Stimulated activated CD8-positive, alpha-beta memory T cell treated with anti-CD3 and anti-CD28 coated beads, Interleukin-7, amount 100 ng/mL, for 1 hour (primary cell): ENCODE measurements at places on chromosomes 4 and X.

DNA sequence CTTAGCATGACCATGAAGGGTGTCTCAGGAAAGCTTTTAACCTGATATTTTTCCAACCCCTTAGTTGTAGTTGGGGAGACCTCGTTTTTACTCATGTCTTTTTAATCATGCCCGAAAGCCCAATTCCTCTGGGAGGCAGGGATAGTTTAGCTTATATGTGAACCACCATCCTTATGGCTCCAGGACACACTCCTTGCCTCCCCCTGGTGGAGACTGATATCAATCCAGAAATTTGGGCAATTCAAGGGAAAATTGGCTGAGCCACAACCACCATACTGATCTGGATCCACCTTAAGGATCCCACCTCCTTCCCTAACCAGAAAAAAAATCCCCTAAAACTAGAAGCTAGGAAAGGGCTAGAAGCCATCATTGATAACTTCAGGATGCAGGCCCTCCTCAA, 13.4 kb upstream of the COL25A1 start:
- DNase-seq: no peak

DNA sequence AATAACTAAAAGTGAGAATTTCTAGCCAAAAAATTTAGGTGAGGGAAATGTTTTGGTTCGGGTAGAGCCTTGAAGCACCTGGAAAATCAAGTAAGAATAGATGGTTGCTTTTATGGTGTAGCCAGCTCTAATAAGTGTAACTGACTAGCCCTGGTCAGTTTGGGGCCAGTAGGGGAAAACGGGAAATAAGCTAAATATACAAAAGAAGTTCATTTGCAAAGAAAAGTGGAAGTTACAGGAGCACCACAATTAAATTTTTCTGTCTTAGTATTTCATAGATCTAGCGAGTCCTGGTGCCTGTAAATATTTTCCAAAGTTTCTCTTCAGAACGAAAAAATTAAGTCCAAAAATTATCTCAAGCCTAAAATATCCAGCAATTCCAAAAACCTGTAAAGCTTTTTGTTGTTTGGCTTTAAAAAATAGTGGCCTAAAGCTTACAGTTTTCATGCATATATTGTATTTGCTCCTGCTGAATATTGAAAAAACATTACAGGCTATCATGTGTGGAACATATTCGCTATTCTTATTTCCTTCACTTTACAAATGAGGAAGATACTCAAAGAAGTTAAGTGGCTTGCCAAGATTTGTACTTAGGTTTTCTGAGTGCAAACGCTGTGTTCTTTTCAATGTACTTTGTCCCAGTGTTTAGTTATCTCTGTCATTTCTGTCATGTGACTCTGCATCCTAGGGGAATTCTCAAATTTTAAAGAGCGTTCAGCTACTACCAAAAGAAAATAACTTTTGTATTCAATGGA, 7.3 kb upstream of the PTPN13 start:
- DNase-seq: no peak

DNA sequence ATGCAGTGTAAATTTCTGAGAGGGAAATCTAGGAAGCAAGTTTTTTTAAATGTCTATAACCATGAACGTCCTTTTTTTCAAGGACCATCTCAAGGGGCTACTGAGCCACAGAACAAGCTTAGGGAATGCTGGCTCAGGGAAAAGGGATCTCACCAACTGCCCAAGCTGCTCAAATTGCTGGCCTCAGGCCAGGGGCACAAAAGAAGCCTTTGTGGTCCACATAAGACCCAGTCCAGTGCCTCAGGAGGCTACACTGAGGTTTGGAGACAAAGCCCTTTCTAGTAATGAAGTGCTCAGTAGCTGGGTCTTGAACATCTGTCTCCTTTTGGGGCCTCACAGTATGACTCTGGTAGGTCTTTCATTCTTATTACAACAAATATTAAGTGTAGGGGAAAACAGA, 305.5 kb downstream of the RAB28 start:
- DNase-seq: no peak

DNA sequence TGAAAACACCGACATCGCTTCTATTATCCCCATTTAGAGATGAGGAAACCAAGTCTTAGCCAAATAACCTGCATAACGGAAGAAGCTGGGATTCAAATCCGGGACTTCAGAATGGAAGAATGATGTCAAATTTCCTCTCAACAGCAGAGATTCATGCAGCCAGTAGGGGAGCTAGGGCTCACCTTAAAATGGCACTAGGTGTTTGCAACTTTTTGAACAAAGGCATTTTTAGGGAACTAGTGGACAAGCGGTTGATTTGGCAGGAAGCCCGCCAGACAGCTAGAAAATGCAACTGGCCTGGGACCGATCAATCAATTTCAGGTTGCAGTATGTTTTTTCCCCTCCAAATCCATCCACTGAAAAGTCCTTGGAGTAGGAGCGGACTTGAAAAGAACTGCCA, 224.2 kb downstream of the PTTG2 start:
- DNase-seq: no peak

DNA sequence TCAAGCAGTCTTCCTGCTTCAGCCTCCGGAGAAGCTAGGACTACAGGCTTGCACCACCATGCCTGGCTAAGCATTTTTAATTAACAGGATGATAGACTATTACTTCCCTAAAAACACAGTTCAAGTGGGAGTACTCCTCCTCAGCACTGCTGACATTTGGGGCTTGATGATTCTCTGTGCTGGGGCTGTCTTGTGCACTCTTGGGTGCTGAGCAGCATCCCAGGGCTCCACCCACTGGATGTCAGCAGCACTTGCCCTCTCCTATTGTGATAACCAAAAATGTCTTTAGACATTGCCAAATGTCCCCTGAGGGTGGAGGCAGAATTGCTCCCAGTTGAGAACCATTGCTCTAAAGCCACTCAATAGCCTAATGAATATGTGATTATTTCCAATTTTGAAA, 60.4 kb downstream of the CLCN4 start:
- no peak for DNase-seq
